ENCODE measurements at places on chromosomes 6 and 20.
A peak's percentile ranks its signal among the peaks of the same experiment; 100 is the strongest.

DNA sequence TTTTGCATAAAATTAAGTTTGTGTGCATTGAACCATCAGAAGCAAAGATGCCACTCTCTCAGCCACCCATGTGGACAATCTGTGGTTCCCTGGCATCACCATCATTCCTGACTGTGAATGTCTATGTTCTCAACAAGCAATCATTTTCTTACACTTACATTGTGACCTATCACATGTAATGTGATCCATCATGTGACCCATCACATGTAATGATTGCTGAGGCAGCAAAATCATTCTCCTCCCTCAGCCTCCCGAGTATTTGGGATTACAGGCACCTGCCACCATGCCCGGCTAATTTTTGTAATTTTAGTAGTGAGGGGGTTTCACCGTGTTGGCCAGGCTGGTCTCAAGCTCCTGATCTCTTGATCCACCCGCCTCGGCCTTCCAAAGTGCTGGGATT is 22.0 kb upstream of the ZNF133 start:
- DNase-seq, result no peak

GRCh38 chr20:1907586-1907985 is 12.4 kb downstream of the SIRPA start:
- no peak for DNase-seq

DNA sequence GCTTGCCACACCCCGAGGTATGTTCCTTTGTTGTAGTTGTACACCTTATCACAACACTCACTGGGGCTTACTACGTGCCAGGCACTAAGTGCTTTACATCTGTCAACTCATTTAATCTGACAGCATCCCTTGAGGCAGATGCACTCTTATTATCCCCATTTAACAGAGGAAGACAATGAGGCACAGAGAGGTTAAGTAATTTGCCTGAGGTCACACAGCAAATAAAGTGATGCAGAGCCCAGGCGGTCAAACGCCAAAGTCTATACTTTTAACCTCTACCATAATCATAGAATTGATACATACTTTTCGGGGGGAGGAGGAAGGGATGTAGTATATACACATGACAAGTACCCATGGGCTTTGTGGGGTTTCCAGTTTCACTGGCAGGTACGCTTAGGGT is 37.7 kb downstream of the MDFI start:
- DNase-seq, result no peak

DNA sequence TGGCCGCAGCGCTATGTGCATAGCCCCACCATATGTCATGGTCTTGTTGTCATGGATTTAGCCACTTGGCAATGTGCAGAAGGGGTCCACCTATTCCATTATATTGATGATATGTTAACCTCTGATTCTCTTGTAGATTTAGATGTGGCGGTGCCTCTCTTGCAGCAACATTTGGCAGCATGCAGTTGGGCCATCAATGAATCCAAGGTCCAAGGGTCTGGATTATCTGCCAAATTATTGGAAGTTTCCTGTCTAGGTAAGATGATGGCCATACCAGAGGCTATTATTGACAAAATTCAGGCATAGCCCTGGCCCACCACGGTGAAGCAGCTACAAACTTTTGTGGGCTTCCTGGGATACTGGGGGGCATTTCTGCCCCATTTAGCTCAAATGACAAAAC is 31.4 kb downstream of the HDDC2 start:
- no peak for DNase-seq

DNA sequence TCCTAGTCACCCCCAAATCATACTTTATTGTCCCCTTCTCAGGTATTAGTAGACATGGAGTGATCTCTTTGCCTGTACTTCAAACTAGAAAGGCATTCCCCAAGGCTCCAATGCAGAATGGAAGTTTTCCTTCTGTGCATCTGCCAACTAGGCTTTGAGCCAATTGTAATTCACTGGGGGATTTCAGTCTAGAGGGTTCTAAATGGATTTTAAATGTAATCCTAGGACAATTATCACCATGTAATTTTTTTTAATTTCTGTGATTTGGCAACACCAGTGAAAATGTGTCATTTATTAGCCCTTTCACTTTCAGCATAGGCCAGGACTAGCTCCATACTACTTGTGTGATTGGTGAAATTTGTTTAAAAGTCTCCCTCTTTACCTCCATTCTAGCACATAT is 557.6 kb upstream of the MARCKS start:
- DNase-seq, result no peak

DNA sequence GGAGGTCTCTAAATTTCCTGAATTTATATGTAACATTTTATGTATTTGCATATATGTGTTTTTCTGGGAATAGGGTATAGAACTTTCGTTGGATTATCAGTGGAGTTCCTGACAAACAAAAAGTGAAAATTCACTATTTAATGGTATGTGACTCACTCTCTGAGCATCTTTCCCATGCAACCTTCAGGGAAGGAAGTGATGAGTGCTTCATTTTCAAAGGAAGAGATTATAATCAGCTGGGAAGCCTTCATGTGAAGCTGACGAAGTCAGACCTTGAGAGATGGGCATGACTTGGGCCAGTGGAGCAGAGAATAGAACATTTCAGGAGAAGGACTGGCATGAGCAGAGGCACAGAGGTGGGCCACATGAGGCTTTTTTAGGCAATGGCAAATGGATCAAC is 72.7 kb downstream of the FAXC start:
- no peak for DNase-seq

DNA sequence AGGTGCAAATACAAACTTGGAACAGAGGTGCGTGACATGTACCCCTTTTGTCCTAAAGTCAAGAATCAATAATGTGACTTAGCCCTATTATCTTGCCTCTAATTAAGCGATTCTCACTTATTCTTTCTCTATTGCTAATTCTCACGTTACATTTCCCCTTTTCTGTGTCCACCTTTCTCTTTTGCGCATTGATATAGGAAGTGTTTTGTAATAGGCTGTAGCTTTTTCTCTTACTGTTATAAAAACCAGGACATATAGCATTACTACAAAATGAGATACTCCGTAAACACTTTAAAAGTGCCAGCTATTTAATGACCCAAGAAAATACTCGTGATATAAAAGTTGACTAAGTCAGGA is 669 bp upstream of the TMEM30A start:
- no peak for DNase-seq

- DNase-seq, result peak; percentile 69
These were observed at the start of gene ZBP1 for GRCh38 chr20:57620274-57620990. TSS of gene ZBP1 (minus strand) at chr20:57620426. CDS start at chr20:57620295, 131 bp downstream.

GRCh38 chr20:45341939-45342854 is 6.0 kb downstream of the SDC4 start:
- DNase-seq, result no peak

- peak; percentile 4 for DNase-seq
These were observed 435 bp upstream of the ZNF322 start for GRCh38 chr6:26660000-26660361.

DNA sequence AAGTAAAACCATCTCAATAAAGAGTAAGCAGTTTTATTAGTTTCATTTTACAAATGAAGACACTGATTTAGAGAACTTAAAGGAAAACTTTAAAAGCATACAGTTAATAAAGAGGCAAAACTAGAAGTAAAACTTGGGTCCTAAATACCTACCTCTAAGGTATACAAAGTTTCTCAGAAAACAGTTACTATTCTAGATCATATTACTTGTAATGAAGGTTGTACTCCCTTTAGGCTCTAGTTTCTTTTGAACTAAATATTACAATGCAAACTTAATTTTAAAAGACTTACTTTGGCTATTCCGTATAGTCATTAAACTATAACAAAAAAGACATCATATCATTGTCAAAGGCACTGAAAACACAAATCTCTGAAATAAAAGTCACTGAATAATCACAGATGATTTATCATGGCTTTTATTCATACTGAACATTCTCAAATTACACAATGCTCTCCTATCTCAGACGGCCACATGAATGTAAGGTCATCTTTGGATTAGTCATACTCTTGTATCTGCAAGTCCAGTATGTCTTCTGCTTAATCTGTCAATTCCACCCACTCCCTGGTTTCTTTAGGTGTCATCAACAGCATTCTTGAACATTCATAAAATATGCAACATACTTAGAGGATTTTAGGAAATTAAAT is 361.6 kb upstream of the RUNX2 start:
- no peak for DNase-seq

GRCh38 chr20:34426026-34426425 is 63.0 kb downstream of the ITCH start:
- DNase-seq, result no peak

GRCh38 chr20:623021-623420 is 12.9 kb upstream of the TCF15 start:
- no peak for DNase-seq

GRCh38 chr20:62345681-62346370 is 21.3 kb downstream of the LAMA5 start:
- DNase-seq, result no peak

DNA sequence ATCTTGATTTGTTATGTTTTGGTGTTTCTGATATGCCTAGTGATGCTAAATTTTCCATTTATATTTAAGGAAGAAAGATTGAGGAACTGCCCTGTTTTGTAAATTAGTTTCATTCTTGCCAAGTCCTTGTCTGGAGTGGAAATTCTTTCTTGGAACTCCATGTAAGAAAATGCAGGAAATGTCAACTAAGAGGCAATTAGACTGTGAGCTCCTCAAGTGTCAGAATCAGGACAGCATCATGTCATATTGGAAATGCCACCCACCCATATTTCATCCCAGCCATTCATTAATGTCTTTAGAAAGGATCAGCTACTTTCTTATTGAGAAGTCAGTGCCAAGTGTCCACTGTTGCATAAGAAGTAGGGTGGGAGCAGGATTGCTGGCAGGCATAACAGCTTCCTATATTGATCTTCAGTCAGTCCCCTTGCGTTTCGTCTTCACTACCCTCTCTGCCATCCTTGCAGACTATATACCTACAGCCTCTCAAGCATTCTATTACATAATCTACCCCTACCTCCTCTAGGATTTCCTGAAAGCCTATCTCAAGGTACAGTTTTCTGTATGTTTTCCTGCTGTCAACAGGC is 42.4 kb downstream of the HAO1 start:
- no peak for DNase-seq

DNA sequence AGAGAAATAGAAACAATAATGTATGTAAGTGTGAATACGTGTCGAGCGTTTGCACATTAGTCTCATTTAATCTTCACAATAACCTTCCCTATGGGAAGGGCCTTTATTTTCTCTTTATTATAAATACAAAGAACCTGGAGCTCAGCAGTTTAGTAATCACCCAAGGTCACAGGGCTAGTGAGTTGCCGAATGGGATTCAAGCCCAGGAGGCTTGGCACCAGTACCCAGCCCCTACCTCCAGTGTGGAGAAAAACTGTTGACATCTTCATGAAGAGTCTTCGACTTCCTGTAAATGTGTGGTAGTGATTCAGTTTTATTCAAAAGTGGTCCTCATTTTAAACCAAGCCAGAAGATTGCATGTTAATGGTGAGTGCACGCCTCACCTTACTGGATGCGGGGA is 162.8 kb downstream of the SCML4 start:
- DNase-seq, result no peak

DNA sequence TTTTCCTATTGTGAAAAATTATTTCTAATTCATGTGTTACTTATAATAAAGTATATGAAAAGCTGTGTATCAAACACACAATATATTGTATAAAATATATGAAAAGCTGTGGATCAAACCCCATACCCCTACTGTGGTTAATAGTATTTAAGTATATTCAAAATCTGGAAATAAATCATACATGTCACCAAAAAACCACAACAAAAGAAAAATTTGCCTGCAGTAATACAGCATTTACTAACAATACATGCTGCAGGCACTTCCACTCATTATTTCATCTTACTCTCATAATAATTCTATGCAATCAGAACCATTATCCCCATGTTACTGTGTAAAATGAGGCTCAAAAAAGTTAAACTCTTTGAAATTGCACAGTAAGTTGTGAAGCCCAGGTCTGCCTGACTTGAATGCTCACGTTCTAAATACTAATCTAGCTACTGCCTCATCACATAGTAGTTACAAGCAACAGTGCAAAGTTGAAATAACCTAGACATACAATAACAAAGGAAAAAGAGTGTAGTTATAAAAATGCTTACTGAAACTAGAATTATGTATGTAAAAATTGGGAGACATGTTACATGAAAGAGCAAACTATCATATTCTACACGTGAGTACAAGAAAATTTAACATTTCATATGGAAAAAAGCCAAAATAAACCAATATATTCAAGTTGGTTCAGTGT is 61.7 kb downstream of the FAM217A start:
- no peak for DNase-seq

GRCh38 chr6:117267766-117268534 is 2.6 kb downstream of the VGLL2 start:
- DNase-seq, result no peak

DNA sequence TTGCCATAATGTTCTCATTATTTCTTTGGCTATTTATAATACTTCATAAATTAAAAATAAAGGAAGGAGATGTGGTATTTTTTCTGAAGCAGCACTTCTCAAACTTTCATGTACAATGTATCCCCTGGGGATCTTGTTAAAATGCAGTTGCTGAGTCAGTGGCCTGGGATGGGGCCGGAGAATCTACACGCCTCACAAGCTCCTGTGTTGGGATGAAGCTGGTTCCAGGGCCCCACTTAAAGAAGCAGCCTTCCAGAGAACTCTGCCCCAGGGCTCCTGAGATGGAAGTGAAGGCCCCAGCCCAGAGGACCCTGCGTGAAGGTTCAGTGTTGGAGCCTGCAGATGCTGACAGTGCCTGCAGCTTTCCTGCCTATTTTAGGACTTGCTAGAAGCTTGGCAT is 40.1 kb upstream of the SLC23A2 start:
- no peak for DNase-seq

DNA sequence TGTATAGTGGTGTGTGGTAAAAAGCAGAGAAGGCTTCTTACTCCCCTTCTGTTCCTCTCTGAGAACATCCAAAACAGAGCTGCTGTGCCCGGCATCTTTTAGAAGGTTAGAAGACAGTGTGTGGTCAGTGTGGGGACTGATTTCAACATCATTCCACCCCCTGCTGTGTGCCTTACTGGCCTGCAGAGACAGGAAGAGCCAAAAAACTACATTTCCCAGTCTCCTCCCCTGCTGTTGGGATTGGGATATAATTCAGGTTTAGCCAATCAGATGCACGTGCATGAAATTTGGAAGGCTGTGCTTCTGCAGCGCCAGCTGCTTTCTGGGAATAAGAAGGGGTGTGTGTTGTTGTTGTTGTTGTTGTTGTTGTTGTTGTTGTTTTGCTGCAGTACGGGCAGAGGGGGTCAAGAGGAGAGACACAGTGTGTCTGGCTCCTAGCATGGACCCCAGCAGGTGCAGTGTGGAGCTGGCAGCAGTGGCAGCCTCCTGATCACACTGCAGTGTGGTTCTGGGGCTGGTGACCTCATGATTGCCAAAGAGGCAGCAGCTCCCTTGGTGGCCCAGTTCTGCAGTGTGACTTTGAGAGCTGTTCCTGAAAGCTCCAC is 74.7 kb downstream of the MRPL14 start:
- DNase-seq, result no peak

DNA sequence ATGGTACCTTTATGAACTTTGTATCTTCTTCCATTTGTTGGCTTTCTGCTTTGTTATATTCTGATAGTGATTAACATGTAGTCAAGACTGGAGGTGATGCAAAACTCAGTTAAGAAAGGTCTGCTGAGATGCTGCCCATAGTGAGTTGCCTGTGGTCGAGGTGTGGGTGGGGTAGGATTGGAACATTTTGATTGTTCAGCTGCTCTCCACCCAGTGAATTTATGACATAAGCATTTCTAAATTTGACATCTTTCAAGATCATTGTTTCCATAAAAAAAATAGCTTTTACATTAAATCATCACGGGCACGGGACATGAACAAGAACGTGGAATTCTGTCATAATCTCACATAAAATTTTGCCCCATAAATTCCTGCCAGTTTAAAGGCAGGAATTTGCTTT is 146.6 kb upstream of the POU3F2 start:
- no peak for DNase-seq

Data from CD4-positive, alpha-beta T cell treated with Interleukin-6 for 4 hours (primary cell).